Umbilical cord (tissue), 2 donors: ENCODE measurements at places on chromosomes 7 and 10. TPM values are rescaled to one million over a fixed set of nuclear protein-coding genes. Genes with fewer than 3 reads are reported as not detected.
A peak's percentile ranks its signal among the peaks of the same experiment; 100 is the strongest.

DNA sequence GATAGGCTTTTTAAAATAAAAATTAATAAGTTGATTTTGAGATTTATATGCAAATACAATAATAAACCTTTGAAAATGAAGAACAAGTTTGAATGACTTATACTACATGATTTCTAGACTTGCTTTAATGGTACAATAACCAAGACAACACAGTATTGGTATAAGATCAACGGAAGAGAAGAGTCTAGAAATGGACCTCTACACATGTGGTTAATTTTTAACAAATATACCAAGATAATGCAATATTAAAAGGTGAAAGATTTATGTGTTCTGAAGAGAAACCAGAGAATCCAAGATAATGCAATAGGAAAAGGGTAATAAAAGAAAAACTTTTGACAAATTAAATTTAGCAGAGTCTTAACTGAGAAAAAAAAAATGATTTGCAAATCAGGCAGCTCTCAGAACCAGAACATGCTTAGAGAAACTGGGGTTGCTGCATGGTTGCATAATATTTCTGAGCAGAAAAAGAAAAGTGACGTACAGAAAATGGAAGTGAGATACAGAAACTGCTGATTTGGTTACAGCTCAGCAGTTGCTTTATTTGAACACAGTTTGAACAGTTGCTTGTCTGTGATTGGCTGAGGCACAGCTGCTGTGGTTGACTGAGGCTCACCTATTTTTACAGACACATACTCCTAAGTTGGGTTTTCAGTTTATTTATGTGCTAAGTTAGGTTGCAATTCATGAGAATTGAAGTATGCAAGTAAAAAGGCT lies 365.9 kb downstream of the CRPPA start:
- DNase-seq = peak; percentile 25

DNA sequence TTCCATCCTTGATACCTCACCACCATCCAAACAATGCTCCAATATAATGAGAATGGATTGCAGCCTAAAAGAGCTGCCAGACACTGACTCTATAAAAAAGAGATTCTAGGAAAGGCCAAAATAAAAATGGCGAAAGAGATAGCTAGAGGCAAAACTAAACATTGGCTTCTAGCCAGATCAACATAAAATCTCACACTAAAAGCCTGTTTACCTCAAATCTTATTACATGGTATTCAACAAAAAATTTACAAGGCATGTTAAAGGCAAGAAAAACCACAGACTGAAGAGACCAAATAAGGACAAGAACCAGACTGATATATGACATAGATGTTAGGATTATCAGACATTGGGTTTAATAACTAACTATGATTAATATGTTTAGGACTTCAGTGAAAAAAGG lies 1127.0 kb downstream of the DNAJB9 start:
- DNase-seq = no peak

- DNase-seq = no peak
These were observed 161.9 kb downstream of the BMPER start for GRCh38 chr7:34067005-34067778.

GRCh38 chr10:19993714-19994315 lies 177.6 kb downstream of the PLXDC2 start:
- DNase-seq = no peak

GRCh38 chr10:73998623-73998928 lies 660 bp downstream of the VCL start:
- DNase-seq = no peak

- DNase-seq = peak; percentile 74
These were observed 43.2 kb downstream of the CCNY start for GRCh38 chr10:35379226-35380137.

DNA sequence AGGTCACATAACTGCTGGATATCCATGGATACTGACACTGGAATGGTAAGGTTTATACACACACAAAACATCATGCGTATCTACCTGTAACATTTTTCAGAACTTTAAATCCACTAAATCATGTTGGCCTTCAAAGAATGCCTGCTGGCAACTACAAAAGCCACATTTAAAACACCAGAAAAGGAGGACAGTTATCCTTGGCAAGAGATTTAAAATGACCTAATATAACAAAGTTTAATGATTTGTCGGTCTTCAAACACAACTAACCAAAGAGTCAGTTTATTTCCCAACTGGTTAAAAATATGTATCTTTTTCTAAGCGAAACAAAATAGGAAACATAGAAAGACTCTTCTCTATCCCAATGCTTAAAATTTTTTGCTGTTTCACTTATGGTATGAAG lies 24.0 kb downstream of the WAPL start:
- no peak for DNase-seq

DNA sequence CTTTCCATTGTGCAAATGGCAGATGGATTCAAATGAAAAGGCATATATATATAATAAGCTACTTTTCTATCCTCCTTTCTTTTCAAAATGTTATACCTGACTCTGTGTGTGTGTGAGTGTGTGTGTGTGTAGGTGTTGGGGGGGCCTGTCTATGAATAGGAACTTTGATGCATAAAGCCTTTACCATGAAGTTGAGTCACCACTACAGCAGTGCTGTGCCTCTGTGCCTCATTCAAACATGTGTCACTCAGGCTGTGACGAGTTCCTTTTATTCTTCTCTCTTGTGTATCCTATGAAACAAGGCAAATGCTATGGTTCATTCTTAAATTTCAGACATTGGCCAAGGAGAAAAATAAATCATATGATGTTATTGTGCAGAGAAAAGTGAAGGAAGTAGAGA lies 52.7 kb upstream of the DKK1 start:
- DNase-seq = no peak

GRCh38 chr7:130961128-130961601 lies 227.2 kb upstream of the KLF14 start:
- no peak for DNase-seq

DNA sequence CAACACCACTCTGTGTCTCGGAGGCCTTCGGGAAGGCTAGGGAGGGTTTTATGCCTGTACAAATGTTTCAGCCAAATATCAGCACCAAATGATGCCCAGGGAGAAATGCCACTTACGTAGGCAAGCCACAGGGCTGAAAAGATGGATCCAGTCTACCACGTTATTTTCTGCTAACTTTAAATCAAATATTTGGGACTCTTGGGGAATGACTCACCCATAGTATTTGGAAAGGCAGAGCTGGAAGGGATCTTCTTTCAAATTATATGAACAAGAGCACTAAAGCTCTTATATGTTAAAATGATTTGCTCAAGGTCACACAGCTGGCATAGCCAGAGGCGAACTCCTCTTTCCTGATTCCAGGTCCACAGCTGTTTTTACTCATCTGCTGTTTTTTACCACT lies 591.4 kb downstream of the SORCS1 start:
- peak; percentile 31 for DNase-seq

- peak; percentile 51 for DNase-seq
These were observed 1.2 kb downstream of the AGAP3 start for GRCh38 chr7:151087245-151088018.

DNA sequence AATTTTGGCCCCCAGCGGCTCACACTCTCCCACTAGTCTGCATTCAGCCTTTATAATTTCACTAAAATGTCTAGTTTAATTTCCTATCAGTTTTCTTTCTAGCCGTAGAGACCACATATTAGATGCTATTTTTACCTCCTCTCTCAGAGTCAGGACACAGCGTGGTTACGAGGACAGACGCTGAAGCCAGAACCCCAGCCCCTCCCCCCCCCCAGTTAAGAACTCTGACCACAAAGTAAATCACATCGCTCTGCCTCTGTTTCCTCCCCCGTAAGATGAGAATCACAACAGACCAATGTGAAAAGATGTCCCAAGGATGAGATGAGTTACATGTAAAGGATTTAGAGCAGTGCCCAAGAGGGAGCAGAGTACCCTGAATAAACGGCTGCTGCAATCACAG lies 11.1 kb upstream of the TARP start:
- no peak for DNase-seq

GRCh38 chr10:112790030-112790429 lies 160.0 kb upstream of the TCF7L2 start:
- no peak for DNase-seq

DNA sequence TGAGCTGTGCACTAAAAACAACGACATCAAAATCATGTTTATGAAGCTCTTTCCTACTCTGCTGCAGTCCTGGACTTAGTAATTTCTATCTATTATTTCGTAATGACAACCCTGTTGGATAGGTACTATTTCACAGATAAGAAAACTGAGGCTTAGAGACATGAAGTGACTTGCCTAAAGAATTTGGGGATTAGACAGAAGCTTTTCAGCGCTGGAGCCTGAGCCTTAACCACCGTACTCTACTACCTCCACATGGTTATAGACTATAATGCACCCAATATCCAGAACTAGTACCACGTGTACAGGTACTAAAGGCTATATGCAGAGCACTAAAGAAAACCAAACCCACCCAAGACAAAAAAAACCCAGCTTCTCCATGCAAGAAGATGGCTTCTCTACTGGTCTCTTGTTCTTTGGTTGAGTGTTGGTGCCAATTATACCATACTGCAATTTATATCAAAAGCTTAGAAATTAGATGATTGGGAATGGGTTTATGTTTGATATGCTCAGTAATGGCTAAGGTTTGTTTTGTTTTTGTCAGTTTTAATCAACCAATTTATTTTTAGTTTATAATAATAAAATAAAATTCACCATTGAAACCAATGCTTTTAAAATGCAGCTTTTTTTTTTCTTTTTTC lies 6.5 kb upstream of the SNX10 start:
- DNase-seq = no peak

The WDFY4 gene
- total RNA-seq = 4.6 TPM

The HTR7 gene
- 6.0 TPM for total RNA-seq

The PIK3CG gene
- total RNA-seq = 10.6 TPM

The TAS2R4 gene
- total RNA-seq = 4.1 TPM

The PLEKHA1 gene
- total RNA-seq = 32.3 TPM

The AKR1C2 gene
- 1.4 TPM for total RNA-seq

The CD36 gene
- total RNA-seq = 34.4 TPM

The LRRD1 gene
- total RNA-seq = 4.1 TPM

The LRRC17 gene
- total RNA-seq = 3.1 TPM
